ENCODE measurements at places on chromosomes 1 and 21.

DNA sequence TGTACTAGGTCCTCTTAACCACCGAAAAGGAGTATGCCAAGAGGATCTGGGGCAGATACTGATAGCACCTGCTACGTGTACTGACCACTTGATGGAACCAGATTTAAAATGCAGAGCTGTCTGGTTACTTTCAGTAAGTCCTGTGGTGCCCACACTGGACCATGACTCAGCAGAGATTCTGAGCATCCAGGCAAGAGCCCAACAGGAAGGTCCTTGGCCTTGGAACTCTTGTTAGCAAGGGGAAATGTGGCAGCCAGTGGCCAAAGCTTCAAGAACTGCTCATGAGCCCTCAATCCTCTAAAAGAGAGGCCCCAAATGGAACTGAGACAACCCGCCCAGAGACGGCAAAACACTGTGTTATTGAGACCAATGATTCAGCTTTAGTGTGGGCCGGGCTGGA lies 4.2 kb upstream of the GJB5 start:
- no peak for DNase-seq

GRCh38 chr21:26148840-26149354 lies 21.7 kb downstream of the APP start:
- DNase-seq: peak; percentile 77

GRCh38 chr1:16926491-16927073 lies 4.9 kb downstream of the CROCC start:
- no peak for DNase-seq

DNA sequence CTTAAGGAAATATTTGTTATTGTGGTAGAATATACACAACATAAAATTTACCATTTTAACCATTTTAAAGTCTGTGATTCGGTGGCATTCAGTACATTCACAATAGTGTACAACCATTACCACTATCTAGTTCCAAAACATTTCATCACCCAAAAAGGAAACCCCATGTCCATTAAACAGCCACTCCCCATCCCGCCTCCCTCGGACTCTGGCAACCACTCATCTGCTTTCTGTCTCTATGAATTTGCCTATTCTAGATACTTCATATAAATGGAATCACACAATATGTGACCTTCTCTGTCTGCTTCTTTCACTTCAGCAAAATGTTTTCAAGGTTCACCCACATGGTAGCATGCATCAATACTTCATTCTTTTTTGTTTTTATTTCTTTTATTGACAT lies 51.3 kb downstream of the PTP4A2 start:
- DNase-seq: no peak

DNA sequence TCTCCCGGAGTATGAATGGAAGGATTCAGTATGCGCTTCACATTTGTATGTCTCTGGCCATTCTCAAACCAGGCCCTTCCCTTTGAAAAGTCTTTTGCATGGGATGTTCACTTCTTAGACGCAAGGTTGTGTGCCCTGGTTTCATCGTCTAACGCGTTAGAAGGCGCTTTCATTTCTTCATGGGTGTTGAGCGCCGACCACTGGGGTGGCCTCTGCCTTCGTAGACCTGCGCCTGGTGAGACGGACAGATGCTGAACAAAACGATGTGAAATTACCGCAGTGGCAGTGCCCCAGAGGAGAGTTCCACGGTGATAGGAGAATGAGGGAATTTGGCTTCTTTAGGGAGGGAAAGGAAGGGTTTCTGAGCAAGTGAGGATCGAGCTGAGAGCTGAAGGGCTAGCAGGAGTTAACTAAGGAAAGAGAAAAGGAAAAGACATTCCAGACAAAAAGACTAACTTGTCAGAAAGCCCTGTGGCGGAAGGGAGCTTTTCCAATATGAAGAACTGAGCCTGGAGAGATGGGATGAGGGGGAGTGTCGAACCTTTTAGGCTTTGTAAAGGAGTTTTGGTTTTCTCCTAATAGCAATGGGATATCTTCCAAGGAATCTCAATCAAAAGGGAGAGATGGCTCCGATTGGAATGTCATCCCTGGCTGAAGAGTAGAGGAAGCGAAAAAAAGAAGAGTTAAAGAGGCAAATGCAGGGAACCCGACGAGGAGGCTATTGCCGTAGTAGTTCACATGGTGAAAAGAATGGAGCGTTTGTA lies 951 bp downstream of the GGPS1 start:
- peak; percentile 50 for DNase-seq

DNA sequence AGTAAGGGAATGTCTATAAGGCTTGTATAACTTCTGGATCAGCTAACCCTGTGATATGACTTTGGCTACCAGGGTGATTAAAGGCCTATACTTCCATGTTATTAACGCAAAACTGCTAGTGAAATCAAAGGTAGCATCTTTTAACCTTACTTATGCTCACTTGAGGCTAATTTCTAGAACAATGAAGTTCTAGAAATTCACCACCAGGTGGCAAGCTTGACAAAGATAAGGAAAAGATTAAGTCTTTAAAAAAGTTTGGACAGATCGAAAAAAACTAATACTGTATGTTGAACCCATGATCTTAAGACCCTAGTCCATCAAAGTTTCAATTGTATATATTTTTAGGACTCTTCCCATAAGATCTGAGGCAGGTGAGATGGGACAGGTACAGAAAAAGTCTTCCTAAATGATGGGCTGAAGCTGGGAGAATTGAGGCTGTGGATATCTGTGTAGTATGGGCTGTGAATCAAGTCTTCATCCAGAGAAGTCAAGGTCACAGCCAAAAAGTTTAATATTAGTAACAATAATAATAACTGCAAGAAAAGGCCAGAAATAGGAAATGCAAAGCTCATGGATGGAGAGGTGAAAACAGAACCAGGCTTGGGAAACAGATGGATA lies 18.8 kb downstream of the KYAT3 start:
- peak; percentile 57 for DNase-seq

GRCh38 chr1:19775317-19775716 lies 24.4 kb downstream of the TMCO4 start:
- peak; percentile 41 for DNase-seq

DNA sequence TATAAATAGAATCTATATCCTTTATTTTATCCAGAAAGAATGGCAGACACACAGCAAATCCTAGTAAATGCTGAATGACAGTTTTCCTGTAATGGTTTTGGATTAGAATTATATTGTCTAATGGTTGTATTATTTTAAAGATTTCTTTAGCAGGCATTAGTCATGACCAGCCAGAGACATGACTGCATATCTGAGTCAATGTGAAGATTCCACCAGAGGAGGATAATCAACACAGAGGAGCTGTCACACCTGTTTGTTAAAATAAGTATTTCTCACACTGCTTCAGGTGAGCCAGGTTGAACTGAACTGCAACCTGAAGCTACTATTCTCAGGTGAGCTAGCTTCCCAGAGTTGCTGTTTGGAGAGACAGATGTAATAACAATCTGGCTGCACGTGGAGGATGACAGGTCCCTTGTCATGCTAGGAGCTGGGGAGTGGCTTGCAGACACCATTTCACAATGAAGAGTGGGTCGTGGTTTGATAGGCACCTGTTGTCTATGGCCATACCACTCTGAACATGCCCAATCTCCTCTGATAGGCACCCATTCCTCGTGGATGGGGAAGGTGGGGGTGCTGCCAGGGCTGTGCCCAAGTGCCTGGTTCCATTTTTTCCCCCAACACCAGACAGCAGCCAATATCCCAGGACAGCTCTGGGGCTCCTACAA lies 94.3 kb downstream of the KCNJ6 start:
- DNase-seq: peak; percentile 34

DNA sequence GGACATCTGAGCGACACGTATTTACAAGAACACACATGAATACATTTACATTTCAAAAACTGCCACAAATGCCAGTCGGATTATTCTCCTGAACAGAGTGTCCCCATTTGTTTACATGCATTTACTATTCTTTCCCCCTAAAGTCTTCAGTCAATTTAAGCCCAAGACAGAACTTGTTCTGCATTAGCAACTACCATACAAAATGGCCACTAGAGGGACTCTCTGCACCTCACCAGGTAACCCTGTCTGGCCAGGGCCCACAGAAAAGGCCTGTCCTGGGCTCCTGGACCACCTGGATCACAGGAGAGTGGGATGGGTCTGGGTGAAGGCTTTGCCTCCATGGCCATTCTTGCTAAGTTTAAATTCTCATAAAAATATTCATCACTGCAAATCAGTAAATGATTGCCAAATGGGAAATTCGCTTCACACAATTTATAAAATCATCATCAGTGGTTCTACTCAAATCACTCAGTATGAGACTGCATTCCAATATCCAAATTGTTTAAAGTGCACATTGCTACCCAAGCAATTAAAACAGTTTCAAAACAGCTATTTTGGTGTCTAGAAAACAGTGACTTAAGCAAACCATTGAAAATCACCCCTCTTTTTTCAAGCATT lies 12.5 kb upstream of the GUCA2A start:
- DNase-seq: peak; percentile 42

GRCh38 chr1:13751458-13751871 lies 51.5 kb downstream of the PRDM2 start:
- no peak for DNase-seq

DNA sequence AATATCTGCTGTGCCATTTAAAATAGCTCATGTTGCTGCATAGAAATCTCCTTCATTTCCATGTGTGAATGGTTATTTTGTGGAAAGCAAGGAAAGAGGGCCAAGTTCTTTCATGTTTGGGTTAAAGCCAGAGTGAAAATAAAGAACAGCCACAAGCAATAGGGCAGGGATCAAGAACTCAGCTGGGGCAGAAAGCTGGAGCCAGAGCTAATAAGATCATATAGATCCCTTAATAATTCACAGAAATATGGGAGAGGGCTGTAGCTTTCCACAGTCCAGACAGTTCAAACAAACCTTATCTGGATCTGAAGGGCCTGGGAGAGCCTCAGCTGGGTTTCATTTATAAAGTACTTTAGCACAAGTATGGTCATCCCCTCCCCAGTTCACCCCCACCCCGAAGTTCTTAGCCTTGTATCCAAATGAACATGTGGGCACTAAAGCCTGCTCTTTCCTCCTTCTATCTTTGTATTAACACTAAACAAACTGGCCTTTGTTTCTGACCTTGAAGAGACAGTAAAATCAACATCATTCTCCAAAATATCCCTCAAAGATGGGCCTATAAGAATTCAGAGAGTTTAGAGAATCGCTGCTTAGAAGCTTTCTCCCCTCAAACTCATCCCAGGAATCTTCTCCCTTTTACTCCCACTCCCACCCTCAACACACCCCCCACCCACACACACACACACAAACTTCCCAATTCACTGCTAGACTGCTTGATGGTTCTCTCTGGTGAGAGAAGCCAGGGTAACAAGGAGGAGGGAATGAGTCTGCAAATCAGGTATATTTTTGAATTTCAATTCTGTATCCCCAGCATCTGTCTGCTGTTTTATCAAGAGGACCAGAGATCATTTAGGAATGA lies 41.7 kb downstream of the UTP25 start:
- no peak for DNase-seq

DNA sequence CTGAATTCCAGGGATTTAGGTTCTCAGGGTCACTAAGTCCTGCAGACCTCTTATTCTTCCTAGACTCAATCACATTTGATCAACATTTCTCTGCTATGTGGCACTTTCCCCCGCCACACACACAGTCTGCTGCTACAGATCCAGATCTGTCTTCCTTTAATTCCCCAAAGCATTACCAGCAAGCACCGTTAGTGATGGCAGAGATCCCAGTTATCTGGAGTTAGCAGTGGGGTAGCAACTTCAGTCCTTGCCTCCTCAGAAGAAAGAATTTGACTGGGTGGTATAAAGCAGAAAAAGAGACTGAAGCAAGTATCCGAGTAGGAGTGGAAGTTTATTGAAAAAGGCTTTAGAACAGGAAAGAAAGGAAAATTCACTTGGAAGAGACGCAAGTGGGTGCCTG lies 100.4 kb upstream of the ETV3 start:
- DNase-seq: no peak

DNA sequence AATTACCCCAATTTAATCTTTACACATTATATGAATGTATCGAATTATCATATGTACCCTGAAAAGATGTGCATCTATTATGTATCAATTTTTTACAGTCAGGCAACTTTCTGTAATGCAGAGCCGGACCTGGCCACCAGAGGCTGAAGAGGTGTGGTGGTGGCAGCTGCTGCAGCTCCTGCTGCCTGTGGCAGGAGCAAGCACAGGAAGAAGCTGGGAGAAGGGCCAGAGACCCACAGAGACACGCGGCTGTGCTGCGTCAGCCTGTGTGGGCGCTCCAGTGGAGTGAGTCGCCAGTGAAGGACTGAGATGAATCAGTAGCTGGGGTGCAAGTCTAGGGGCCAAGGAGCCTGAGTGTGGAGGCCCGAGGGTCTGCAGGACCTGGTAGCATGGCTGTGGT lies 74.3 kb upstream of the COG2 start:
- DNase-seq: peak; percentile 42

DNA sequence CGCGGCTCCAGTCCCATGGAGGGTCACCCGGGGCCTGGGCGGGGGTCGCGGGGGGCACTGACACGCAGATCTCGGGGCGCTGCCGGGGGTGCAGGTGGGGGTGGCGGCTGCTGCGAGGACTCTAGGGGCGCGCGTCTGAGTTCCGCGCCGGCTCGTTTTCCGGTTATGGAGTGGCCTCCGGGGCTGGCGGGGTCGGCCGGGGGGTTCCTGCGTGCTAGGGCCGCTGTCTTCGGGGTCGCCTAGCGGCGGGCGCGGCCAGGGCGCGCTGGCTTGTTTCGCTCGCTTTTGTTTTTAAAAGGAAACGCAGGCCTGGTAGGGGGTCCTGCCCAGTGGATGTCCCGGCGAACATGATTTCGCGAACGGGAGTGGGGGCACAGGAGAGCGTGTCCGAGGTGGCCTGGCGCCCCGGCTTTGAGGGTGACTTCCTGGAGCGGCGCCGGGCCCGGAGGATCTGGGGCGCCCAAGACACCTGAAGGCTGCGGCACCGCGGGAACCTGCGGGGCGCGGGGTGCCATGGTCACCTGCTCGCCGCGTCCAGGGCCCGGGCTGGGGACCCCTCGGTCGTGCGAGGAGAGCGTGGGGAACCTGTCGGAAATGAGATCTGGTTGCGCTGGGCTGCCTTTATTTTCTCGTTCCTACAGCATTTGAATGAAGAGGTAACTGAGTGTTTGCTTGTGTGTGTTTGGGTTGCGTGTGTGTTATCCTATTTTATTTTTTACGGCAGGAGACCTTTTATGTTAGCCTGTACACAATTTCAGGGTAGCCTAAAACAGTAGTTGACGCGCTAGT lies 618 bp downstream of the ETS2 start:
- DNase-seq: peak; percentile 25

DNA sequence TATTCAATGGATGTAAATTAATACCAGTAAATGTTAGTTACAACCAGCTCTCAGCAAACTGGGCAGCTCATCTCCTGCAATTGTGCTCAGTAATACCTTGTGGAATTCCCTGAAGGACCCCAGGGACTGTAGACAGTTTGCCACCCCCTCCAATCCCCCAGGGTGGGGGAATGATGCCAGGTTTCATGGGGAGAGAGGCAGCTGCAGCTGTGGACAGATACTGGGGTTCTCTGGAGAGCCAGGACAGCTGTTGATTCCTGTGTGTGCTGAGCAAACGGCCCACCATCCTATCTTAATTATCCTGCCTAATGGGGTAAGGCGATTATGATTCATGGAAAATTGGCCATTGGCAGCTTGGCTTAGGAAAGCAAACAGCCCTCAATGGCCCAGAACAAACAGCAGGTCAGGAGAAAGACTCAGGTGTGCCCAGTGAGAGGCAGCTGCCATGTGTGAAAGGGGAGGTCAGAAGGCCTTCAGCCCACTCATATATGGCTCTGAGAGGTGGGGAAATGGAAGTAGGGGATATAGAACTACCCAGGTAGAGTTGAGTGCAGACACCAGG lies 148.9 kb upstream of the CTTNBP2NL start:
- DNase-seq: no peak

- DNase-seq: no peak
Measured at GRCh38 chr1:39694026-39694425, 2.8 kb upstream of the HPCAL4 start.

Measured in EL (cell line).